ENCODE measurements at places on chromosomes 3 and 15.

- no peak for DNase-seq
These were observed 77.6 kb downstream of the POLR2M start for GRCh38 chr15:57784081-57784511.

DNA sequence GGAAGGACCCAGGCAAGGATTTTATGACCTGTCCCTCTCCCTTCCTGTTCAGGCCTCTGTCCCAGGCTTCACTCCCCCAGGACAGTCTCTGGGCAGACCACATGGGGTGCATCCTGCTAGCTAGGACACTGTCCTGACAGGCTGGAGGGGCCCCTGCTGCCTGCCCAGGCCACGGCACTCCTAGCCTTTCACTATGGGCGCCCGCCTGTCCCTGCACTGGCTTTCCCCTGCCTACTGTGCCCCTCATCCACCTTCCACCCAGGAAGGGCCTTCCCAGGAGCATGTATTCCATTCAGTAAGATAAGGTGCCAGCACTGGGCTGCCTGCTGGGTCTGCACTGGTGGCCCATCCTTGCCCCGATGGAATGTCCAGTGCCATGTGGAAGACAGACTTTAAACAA lies 145.3 kb downstream of the DNAJB8 start:
- DNase-seq, result no peak

DNA sequence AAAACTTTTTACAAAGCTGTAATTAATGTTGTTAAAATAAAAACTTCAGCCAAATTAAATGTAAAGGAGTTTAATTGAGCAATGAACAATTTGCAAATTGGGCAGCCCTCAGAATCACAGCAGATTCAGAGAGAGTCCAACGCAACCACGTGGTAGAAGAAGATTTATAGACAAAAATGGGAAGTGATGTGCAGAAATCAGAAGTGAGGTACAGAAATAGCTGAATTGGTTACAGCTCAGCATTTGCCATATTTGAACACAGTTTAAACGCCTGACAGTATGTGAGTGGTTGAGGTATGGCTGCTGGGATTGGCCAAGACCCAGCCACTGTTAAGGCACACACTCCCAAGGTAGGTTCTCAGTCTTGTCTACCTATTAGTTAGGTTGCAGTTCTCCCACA lies 14.4 kb upstream of the PLA2G4D start:
- DNase-seq, result no peak

GRCh38 chr15:85767785-85768529 lies 26.8 kb downstream of the KLHL25 start:
- DNase-seq, result no peak

DNA sequence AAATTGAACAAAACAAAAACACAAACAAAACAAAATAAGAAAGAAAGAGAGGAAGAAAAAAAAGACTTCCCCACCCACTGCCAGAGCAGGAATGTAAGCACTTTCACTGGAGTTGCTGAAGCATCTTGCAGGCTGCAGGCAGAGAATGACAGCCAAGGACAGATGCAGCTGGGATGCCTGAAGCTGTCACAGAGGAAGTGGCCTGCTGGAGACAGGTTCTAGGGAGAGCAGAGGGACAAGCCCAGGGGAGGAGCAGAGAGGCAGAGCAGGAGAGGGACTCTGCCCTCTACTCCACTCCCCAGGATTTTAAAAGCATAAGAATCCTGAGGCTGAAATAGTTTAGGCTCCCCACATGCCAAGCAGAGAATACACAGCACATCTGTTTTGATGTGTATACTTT lies 326.2 kb downstream of the TUSC7 start:
- no peak for DNase-seq

DNA sequence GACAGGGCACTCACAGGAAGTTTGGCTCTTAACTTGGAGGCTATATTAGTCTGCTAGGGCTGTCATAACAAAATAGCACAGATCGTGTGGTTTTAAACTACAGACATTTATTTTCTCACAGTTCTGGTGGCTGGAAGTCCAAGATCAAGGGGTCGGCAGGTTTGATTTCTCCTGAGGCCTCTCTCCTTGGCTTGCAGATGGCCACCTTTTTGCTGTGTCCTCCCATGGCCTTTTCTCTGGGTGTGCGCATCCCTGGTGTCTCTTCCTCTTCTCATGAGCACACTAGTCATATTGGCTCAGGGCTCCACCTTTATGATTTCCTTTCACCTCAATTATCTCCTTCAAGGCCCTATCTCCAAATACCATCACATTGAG lies 69.3 kb downstream of the FOXB1 start:
- DNase-seq, result no peak

GRCh38 chr15:66982816-66983215 lies 82.6 kb upstream of the SMAD3 start:
- DNase-seq, result no peak

DNA sequence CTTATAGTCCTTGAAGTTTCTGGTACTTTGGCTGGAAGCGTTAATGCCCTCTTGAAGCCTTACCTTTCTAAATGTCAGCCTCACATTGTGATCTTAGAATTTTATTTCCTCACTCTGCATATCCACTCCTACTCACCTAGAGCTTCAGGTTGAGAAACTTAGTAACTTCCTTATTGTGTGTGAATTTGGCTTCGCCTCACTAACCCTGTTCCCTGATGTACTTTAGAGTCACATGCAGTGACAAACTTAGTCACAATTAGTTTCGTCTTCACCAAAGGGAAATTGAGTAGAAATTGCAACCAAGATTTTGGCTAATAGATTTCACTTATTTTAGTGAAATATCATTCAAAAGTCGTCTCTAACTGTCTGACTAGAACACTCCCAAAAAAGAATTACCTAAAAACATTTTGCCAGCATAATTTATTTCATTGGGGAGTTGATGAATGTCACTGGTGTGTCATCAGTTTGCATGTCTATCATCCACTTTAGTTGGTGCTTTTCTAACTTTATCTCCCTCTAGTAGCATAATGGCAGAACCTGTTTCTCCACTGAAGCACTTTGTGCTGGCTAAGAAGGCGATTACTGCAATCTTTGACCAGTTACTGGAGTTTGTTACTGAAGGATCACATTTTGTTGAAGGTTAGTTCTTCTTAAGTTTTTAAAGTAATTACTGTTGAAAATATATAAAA lies 960 bp downstream of the MFN1 start:
- no peak for DNase-seq

DNA sequence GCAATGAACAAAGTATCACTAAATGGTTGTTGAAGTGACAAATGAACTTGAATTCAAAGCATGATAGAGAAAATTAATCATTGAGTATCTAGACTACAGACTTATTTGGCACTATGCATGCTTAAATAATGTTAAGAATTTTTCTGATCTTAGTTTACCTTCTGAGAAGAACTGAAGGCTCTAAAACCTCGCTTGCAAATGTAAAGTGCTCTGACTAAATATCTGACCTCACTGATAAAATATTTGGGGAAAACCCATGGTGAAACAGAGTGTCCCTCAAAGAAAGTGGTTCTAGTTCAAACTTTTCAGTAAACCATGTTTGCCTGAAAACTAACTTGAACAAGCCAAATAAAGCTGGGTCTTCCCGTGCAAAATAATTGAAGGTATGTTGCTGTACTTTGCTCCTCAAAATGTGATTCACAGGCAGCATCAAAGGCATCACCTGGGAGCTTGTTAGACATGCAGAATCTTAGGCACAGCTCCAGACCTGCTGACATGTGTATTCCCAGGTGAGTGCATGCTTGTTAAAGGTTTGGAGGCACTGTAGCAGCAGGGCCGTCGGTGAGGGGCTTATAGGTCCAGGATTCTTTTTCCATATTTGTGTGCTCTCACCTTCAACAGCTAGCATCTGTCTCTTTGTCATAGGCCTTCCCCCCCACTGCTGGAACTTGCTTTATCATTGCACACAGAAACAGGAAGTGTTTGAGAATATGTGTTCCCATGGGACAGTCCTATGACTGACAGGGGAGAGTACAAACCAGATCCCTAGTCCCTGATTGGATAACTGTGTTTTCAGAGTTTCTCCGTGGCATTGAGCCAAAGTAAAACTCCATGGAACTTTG lies 524.2 kb upstream of the LMCD1 start:
- DNase-seq, result no peak

DNA sequence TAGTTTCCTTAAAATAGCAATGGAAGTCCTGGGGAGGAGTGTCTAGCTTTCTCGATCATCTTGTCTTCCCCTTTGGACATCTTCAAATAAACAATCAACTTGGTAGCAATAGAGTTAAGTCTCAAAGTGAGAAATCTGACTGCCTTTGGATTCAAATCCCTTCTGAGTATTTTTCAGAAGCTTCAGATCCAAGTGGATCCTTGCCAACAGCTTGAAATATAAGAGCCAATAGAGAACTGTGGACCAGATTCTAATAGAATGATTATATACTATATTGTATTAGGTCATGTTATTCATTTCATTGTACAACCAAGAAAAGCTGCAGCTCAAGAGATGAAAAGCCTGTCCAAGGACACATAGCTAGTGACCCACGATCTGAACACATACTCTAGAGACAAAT lies 60.2 kb downstream of the SYNPR start:
- no peak for DNase-seq
